ENCODE measurements at places on chromosomes 4 and X.

DNA sequence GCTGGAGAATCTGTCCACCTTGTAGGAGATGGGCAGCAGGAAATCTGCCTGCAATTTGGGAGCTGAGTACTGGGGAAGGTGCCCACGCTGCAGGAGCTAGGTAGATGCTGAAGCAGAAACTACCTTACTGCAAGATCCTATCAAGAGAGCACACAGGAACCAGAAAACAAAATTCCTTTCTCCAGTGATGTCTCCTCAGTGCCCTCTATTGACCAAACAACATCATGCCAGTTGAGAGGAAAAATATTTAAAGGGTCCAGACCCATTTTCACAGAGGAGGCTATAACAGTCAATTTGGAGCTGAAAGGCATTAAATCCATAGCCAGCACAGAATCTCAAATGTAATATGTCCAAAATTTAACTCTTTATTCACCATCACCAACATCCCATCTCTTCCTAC is 406.8 kb downstream of the SLITRK2 start:
- DNase-seq, result no peak

DNA sequence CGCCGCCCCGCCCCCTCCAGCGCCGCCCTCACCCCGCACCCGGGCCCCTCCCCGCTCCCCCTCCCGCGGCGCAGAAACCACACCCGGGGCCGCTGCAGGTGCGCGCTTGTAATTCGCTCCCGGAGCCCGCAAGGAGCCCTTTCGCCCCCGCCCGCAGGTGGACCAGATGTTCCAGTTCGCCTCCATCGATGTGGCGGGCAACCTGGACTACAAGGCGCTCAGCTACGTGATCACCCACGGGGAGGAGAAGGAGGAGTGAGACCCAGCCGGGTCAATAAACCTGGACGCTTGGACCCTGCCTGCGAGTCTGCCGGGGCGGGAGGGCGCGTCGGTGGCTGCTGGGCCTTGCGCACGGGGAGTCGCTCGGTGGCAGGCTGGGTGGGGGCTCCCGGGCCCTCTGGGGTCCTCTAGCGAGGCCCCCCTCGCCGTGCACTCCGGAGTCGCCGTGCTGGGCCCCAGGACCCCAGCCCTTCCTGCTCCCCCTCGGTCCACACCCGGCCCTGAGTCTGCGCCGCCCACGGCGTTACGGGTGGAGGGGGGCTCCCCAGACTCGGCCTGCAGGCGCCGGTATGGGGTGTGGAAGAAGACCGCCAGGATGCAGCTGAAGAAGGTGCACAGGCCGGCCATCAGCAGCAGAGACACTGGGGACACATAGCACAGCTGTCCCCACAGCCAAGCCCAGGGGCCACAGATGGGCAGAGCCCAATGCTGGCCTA is 7.1 kb downstream of the SLC49A3 start:
- no peak for DNase-seq

- no peak for DNase-seq
These were observed 13.5 kb downstream of the EFNB1 start for GRCh38 chrX:68842351-68842750.

- no peak for DNase-seq
These were observed 674.8 kb downstream of the IQCM start for GRCh38 chr4:149140841-149141240.

- DNase-seq, result no peak
These were observed 275.2 kb downstream of the SPRY1 start for GRCh38 chr4:123671636-123672404.

- DNase-seq, result no peak
These were observed 50.4 kb upstream of the ETNPPL start for GRCh38 chr4:108813261-108813660.

DNA sequence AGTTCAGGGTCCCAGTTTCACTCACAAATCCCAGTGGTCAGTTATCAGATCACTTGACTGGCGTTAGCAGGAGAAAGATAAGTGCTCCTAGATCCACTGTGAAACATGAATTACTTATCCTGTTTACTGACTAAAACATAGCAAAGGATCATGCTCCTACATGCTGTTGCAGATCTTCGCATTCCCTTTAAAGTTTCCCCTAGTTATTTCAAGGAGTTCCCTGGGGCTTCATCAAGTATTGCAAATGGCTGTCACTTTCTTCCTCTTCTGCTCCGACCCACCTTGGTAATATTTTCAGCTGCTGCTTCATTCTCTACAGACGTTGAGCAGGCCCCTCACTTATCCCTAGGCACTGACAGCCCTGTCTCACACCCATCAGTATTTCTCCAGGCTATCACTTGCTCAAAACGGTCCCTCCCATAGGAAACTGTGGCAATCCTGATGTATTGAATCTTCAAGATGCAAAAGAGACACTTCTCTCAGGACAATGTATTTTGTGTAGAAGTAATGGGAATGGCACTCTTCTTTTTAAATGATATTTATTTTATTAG is 466.0 kb downstream of the INPP4B start:
- DNase-seq, result no peak

- no peak for DNase-seq
These were observed 50.4 kb upstream of the KLHL8 start for GRCh38 chr4:87270825-87271224.

DNA sequence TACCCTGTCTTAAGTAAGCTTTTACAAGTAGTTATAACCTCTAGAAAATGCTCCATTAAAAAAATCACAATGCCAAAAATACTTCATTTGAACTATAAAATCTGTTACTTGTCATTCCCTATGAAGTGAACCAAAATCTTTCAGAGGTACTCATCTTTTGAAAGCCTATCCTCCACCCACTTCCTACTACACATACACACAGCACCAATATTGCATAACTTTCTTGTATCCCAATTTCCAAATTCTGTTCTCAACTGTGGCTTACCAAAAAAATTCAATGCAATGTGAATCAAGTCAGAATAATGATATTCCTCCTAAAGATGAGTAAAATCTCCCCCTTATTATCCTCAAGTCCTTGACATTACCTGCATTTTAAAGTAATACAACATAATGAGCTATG is 15.9 kb downstream of the DHX15 start:
- no peak for DNase-seq

- DNase-seq, result no peak
These were observed 999 bp downstream of the NAP1L5 start for GRCh38 chr4:88696630-88697029.

GRCh38 chr4:17339376-17339775 is 172.5 kb downstream of the QDPR start:
- DNase-seq, result no peak

DNA sequence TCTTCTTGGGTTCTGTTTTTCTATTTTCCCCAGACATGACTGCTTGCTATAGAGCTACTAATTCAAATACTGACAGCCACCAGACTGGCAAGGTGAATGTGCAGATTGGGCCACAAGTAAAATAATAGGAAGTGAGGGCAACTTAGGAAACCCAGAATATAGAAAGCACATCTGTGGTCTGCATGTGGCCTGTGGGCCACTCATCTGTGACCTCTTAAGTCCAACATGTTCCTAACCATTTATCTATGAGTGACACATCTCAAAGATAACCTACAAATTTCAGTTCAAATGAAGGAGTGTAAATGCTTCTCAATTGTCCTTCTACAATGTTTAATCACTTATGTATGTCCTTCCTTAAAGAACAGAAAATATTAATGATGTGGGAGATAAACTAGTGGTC is 128.9 kb downstream of the REELD1 start:
- no peak for DNase-seq

DNA sequence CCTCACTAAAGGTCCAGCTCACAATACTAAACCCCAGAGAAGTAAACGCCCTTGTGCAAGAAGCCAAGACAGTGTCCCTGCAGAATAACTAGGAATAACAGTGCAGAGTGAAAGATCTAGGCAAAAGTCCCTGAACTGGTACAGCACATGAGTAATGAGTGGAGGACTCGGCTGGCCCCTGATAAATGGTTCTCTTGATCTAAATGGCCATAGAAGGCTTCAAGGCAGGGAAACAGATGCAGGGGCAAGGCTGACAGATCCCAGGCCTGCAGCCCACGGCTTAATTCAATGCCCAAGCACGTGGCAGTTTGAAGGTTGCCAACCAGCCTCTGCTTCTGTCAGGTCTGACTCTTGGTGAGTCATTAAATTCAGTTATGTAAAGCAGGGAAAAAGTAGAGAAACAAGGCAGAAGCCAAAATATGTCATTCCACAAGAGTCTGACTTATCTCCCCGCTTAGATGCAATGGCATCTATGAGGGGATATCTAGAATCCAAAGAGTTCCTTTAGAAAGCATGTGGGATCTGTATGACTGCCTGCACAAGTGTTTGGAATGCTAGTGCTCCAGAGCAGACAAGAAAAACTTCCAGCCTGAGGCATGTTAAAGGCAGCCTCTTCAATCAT is 121.3 kb downstream of the PRDM5 start:
- DNase-seq, result no peak

DNA sequence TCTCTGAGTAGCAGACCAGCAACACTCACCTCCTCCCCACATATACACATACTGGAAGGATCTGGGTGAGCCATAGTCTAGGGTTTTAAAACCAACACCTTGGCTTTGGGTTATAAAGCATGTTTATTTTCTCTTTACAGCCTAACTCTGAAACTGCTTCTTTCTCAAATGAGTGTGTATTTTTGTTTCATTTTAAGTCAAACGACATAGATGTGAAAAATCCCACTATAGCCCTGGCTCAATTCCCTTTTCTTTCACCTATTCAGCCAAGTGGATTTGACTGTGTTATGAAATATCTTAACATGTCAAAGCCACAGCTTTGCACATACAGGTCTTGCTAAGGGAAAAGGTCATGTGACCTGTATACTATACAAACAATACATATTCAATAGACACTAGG is 13.8 kb downstream of the NEXMIF start:
- DNase-seq, result no peak

- DNase-seq, result no peak
These were observed 113.2 kb downstream of the SPCS3 start for GRCh38 chr4:176432811-176433540.

GRCh38 chr4:148431401-148431800 is 10.8 kb downstream of the NR3C2 start:
- no peak for DNase-seq

DNA sequence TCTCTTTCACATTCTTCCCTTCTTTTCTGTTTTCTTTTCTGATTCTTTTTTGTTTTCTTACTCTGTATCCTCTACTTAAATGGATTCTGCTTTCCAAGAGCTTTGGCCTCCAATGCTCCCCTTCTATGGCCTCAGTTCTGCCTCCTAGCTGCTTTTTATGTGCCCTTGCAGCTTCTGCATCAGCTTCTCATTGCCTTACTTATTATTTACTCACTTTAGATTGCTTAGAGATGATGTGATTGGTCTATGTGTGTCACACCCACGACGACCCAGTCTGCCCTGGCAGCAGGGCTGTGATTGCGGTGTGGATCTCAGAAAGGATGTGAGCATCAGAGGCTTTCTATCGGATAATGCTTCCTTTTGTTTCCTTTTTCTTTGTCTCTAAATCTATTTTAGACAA is 71.8 kb upstream of the SMARCA5 start:
- no peak for DNase-seq

DNA sequence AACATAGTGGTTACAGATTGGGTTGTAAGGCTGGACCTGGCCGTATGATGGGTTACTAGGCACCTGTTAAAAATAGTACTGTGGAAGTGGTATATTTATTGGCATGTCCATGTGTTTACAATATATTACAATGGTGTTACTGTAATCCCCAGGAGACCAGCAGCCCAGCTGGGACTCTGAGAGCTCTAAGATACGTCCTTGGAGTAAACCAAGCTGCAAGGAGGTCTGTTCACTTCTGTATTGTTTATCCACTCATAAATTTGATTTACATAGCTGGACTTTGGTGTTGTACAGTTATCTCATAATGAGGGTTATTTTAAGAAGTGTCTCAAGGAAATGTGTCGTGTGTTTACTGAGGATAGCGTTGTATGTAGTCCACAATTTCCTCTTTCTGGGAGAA is 93.8 kb downstream of the TBL1X start:
- no peak for DNase-seq

GRCh38 chr4:174402470-174403176 is 118.9 kb downstream of the CEP44 start:
- DNase-seq, result no peak

GRCh38 chr4:10033191-10033881 is 12.0 kb upstream of the SLC2A9 start:
- no peak for DNase-seq

GRCh38 chr4:138669479-138670315 is 345.9 kb upstream of the NOCT start:
- DNase-seq, result no peak

DNA sequence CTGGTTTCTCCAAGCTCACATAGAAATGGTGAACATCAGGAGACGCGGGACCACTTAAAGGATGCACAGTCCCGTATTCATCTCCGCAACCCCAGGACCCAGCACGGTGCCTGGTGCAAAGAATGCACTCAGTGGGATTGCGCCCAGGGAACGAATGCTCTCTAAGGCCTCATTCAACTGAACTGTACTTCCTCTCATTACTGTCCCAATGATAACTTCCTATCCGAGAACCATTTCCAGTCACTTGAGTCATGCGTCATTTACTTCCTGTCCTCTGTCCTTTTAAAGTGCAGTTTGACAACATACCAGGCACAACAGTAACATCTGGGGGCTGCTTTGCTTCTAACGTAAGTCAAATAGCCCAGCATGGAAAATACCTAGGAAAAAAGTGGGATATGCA is 75.7 kb downstream of the RBM47 start:
- no peak for DNase-seq

DNA sequence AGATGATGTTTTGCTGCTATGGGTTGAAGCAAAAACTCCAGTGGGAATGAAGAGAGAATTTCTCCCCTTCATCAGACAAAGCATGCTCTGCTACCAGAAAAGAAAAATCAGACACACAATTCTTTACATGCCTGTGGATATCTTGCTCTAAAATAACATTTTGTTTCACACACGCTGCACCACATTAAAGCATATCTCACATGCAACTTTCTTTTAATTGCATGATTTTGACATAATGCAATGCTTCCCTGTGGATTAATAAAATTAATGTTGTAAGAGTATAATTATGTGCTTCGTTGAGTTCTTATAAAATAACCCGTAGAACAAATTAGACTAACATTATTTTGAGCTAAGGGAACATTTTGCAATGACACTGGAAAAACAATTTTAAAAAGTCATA is 2230.7 kb downstream of the PCDH7 start:
- no peak for DNase-seq

DNA sequence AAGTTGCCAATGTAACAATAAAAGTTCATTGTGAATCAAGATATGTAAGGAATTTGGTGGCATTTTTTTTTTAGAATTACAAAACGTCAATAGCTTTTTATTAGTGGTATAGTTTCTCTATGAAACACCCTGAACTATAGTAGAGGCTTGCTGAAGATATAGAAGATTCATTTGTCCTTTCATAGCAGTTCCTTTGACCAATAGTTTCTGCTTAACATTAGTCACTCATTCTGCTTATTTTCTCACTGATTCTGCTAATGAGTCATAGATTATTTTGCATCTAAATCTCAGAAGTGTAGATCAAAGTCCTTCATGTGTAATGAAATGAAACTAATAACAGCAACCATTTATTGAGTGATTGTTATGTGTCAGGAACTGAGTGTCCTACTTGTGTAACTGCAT is 205.0 kb upstream of the TET2 start:
- no peak for DNase-seq

DNA sequence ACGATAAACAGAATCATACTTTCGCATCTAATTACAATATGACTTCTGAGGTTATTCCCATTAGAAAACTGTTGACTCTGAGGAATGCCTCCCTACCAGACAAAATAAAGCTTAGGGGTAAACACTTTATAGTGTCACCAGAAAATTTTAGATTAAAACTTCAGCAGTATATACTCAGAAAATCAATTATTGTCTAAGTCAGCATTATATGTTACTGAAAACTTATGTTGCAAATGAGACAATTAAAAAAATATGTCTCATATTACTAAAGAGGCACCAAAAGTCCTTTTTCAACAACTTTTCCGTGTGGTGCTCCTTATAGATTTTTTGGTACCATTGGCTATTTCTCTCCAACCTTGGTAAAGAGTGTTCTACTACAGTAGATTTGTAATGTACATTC is 91.4 kb downstream of the HMGN5 start:
- no peak for DNase-seq
